ENCODE measurements at places on chromosomes 2 and 18.

DNA sequence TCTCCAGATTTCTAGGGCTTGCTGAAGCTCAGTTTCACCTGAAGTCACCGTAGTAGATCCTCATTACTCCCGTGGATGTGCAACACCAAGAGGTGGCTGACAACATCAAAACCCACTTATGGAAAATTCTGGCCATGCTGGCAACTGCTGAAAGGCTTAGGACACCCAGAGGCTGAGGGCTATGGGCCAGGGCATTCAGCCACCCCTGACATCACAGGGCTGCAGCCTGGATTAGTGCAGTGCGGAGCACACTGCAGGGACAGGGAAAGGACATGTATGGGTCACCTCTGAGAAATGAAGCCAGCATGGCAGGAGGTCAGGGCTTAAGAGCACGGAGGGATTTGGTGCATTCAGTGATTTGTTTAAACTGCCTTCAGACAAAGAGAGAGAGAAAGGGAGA lies 300.6 kb downstream of the TDRD15 start:
- DNase-seq = no peak

- no peak for DNase-seq
Measured at GRCh38 chr18:22427822-22428549, 10.3 kb upstream of the CTAGE1 start.

DNA sequence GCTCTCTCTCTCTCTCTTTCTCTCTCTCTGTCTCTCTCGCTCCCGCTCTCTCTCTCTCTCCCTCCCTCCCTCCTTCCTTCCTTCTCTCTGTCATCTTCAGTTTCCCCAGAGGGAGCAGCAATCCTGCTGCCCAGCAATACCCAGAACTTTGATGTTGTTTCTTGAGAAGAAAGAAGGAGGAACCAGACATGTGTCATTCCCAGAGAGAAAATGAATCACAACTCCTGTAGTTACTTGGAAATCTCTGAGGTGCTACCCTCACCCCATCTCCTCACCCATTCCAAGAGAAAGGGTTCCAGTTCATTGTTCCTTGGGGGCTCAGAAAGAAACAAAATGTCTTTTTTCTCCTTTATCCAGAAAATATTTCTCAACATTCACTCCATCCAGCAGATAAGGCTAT lies 449.1 kb downstream of the TNS1 start:
- no peak for DNase-seq

DNA sequence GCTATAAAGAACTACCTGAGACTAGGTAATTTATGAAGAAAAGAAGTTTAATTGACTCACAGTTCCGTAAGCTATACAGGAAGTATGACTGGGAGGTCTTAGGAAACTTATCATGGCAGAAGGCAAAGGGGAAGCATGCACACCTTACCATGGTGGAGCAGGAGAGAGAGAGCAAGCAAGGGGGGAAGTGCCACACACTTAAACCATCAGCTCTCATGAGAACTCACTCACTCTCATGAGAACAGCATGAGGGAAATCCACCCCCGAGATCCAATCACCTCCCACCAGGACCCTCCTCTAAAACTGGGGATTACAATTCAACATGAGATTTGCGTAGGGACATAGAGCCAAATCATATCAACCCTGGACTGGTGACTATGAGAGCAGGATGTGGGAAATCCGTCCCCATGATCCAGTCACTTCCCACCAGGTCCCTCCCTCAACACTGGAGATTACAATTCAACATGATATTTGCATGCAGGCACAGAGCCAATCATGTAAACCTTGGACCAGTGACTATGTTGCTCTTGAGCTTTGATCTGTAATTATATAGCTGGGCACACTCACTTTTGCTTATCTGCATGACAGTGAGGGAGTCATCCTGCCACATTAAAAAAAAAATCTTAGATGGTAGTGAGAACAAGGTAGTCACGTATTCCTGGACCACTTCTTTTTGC lies 12.9 kb downstream of the ADAM23 start:
- DNase-seq = no peak

- no peak for DNase-seq
Measured at GRCh38 chr18:57802213-57803102, 657 bp downstream of the ATP8B1 start.

Measured in stimulated activated CD4-positive, alpha-beta T cell treated with anti-CD3 and anti-CD28 coated beads, Interleukin-15, amount 100 ng/mL, for 48 hours (primary cell).